Gastroesophageal sphincter (tissue), 4 donors: ENCODE measurements at places on chromosomes 7 and 10. TPM values are rescaled to one million over a fixed set of nuclear protein-coding genes. Genes with fewer than 3 reads are reported as not detected.

GRCh38 chr10:31974434-31975124 lies 45.9 kb upstream of the ARHGAP12 start:
- ATAC-seq: no peak

- ATAC-seq: no peak
These were observed 30.6 kb downstream of the RASGEF1A start for GRCh38 chr10:43236176-43236850.

- peak; percentile 87 for ATAC-seq
These were observed 453.4 kb upstream of the AKR1E2 start for GRCh38 chr10:4372601-4373000.

PSD gene
- total RNA-seq: 30.6 TPM

DNA sequence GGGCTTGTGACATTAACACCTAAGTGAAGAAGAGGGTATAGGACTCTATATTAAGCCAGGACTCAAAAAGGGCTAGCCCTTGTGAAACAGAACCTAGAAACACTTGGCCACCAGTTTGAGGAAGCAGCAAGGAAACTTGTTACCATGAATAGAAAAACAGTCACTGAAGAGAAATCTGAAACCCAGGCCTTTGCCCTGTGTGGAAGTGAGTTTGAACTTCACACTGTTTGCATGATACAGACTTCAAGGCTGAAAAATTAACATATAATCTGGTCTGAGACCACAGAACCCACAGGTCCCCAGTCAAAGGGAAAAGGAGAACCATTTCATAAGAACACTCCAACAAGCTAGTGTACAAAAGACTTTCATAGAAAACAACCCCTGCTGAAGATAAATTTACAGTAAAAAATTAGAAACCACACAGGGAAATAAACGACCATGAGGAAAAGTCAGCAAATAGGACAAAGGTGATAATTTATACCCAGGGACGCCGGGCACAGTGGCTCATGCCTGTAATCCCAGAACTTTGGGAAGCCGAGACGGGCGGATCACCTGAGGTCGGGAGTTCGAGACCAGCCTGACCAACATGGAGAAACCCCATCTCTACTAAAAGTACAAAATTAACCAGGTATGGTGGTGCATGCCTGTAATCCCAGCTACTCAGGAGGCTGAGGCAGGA lies 76.1 kb downstream of the SKIDA1 start:
- no peak for ATAC-seq

DNA sequence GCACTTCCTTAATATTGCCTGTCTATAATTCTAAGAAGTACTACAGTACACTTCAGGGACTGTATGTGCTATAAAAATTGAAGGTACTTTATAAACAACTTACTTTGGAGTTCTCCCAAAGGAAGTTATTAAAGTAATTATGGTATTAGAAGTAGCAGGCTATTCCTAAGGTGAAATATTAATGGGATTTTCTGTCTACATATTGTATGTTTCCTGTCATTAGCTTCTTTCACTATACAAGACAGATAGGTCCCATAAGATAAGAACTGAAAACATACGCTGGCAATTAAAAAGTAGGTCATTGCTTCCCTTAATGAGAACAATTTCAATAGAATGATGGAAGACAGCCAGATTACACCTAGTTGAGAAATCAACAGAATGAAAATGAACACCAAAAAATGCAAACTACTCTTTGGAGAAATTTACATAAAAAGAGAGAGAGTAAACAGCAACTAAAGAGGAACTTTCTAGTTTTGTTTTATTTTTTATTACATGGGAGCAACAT lies 147.0 kb downstream of the HBP1 start:
- no peak for ATAC-seq

GIMAP1 gene
- 14.3 TPM for total RNA-seq

NAT16 gene
- total RNA-seq: not detected

- peak; percentile 0 for ATAC-seq
These were observed 14.7 kb downstream of the HSPB1 start for GRCh38 chr7:76316984-76317781.

- no peak for ATAC-seq
These were observed 222.9 kb downstream of the CAMK1D start for GRCh38 chr10:12572281-12572680.

- no peak for ATAC-seq
These were observed 219.5 kb upstream of the AOAH start for GRCh38 chr7:36943591-36944435.

DNA sequence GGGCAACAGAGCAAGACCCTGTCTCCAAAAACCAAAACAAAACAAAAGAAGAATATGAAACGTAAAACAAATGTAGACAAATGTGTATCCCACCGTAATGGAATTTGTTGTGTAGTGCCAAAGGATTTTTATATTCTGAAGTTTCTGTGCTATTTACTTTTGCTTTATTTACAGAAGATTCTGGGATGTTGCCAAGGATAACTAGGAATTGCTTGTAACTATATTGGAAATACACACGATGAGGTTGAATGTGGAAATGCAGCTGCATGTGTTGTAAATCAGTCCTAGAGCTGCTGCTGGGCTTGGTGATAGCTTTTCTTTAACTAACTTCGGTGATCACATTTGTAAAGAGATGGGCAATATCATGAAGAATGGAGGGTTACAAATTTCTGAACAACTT lies 39.5 kb downstream of the GALNT17 start:
- no peak for ATAC-seq

- no peak for ATAC-seq
These were observed 120.1 kb downstream of the LRRN3 start for GRCh38 chr7:111210996-111211395.

- ATAC-seq: no peak
These were observed 407.7 kb downstream of the SH2D4B start for GRCh38 chr10:80945264-80945880.

DNA sequence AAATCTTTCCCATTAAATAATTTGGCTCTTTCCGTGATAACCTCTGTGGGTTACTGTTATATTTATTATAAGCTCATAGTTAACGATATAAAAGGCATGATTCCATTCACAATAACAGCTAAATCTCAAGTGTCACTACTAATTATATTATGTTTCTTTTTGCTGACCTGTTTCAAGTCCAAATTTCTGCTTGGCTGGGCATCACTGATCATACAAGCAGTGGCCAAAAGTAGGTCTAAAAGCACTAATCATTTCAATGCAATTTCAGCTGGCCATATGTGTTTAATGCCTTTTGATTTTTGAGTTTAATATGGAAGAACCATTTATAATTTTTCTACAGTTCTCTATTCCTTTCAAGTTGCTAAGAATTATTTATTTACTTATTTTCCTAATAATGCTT lies 110.7 kb downstream of the SEMA3A start:
- ATAC-seq: no peak
